AG10803 (cell line): ENCODE measurements at places on chromosomes 13 and 19.

DNA sequence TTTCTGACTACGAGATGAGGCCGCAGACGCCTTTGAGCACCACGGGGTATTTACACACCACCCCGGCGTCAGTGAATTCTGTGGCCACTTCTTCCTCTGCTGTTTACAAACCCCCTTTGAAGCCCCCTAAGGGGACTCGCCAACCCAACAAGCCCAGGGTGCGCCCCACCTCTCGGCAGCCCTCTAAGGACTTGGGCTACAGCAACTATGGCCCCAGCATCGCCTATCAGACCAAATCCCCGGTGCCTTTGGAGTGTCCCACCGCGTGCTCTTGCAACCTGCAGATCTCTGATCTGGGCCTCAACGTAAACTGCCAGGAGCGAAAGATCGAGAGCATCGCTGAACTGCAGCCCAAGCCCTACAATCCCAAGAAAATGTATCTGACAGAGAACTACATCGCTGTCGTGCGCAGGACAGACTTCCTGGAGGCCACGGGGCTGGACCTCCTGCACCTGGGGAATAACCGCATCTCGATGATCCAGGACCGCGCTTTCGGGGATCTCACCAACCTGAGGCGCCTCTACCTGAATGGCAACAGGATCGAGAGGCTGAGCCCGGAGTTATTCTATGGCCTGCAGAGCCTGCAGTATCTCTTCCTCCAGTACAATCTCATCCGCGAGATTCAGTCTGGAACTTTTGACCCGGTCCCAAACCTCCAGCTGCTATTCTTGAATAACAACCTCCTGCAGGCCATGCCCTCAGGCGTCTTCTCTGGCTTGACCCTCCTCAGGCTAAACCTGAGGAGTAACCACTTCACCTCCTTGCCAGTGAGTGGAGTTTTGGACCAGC lies 5.3 kb downstream of the SLITRK5 start:
- DNase-seq = no peak

DNA sequence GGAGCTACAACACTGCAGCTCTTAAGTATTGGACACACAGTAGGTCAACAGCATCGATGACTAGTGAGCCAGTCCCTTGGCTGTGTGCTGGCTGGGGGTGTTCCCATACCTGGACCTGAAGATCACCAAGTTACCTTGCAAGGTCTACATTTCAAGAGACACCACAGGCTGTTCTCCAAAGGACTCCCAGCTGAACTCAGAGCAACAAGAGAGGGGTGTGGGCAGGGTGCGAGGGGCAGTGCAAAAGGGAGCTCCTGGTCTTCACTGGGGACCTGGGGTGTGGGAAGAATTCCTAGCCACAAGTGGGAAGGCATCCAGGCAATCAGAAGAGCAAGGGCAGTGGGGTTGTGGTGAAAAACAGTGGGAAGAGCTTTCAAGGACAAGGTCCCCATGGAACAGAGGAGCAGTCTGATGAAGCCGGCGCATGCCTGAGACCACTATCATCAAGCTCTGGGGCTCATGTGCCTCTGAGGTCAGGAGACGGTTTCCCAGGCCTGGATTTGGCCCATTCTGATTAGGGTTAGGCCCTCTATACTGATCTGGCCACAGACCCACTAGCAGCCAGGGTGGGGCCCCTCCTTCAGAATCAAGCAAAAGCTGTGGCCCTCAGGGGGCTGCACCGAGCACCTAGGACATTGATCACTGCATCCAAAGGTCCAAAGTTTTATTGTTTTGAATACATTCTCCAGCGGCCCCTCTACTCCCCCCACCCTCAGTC lies 4.7 kb upstream of the GSK3A start:
- peak; percentile 46 for DNase-seq

GRCh38 chr13:113327391-113327765 lies 30.3 kb downstream of the LAMP1 start:
- DNase-seq = no peak

- no peak for DNase-seq
These were observed 68.6 kb downstream of the RAB20 start for GRCh38 chr13:110492679-110493593.

DNA sequence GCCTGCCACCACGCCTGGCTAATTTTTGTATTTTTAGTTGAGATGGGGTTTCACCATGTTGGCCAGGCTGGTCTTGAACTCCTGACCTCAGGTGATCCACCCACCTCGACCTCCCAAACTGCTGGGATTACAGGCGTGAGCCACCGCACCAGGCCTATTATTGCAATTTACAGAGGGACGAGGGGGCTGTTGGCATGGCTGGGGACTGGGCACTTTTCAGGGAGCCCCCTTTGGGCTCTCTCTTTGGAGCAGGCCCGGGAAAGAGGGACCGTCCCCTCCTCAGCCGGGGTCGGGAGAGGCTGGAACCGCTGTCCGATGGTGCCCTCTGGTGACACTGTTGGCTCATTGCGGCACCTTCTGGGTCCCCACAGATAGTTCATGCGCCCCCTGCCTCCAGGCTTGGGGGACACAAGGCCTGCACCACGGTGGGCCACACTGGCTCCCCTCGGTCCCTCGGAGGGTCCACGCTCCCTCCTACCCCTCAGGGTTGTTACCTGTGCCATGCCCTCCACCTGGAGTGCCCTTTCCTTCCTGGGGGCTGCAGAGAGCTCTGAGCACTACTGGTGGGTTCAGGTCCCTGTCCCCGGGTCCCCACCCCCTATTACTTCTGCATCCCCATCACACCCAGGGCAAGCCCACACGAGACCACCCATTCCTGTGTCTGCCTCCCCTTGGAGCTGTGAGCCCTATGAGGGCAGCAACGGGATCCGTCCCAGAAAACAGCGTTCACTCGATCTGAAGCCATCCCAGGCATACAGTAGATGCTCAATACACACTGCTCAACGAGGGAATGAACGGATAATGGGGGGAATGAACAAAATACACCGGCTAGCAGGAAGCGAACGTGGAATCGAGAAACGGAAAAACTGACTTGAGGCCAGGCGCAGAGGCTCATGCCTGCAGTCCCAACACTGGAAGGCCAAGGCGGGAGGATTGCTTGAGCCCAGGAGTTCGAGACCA lies 12.5 kb downstream of the FEM1A start:
- peak; percentile 25 for DNase-seq
